T-helper 17 cell (primary cell): ENCODE measurements at places on chromosomes 11 and 22.

- DNase-seq, result no peak
Measured at GRCh38 chr11:116348226-116348625, 424.6 kb downstream of the BUD13 start.

DNA sequence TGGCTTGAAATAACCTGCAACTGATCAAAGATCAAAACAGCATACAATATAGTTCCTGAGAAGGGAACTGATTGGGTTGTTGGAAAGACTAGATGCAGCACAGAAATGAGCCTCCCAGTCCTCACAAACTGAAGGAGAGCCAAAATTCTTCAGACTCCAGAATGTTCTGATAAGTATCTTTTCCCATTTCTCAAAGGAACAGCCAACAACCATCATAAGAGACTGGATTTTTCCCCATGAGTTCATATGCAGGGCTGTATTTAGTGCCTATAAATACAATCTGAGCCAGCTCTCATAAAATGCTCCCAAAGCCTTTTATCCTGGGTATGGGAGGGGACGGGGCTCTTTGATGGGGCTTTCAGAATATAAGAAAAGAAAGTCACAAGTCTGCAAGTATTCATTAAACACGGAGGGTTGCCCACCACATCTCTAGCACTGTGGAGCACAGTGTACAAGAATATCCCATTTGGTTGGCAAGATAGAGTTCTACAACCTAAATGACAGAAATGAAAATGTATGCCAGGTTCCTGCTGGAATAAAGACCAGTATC, 50.7 kb upstream of the LYVE1 start:
- DNase-seq, result no peak

GRCh38 chr11:129694538-129694937, 121.1 kb upstream of the TMEM45B start:
- no peak for DNase-seq

GRCh38 chr22:39012533-39013511, 1.2 kb upstream of the APOBEC3C start:
- DNase-seq, result no peak

GRCh38 chr11:119745776-119746535, 17.0 kb upstream of the NECTIN1 start:
- DNase-seq, result no peak

DNA sequence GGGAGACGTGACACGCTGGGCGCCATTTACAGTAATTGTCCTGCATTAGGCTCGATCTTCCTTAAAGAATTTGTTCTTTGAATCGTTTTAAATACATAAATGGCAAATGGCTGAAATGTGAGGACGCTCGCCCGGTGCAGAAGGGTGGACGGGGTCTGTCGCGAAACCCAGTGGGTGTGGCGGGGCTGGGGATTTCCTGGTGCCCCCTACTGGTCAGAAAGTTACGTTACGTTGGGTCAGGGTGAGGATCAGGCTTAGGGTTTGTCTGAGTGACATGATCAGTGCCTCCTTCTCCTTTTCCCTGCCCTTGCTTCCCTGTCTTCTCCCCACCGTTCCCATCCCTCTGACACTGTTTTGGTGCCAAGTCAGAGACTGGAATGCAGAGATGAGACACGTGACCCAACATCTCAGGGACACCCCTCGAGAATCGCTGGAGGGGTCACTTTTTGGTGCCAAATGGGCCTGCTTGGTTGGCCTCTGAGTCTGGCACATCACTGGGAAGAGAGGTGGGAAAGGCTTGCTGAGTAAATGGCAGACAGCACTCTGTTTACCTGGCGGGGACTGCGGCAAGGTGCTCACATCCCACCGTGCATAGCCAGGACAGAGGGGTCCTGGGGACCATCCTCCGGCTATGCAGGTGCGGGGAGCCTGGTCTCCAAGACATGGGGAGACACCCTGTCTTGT, 1107.6 kb downstream of the BRD1 start:
- DNase-seq, result no peak

- DNase-seq, result no peak
Measured at GRCh38 chr11:2689651-2690575, 9.9 kb downstream of the KCNQ1OT1 start.

- DNase-seq, result no peak
Measured at GRCh38 chr22:17436382-17436980, 67.2 kb downstream of the CECR2 start.

GRCh38 chr22:43476341-43476740, 64.5 kb downstream of the MPPED1 start:
- DNase-seq, result no peak

- no peak for DNase-seq
Measured at GRCh38 chr11:106031202-106031810, 9.3 kb upstream of the MSANTD4 start.

DNA sequence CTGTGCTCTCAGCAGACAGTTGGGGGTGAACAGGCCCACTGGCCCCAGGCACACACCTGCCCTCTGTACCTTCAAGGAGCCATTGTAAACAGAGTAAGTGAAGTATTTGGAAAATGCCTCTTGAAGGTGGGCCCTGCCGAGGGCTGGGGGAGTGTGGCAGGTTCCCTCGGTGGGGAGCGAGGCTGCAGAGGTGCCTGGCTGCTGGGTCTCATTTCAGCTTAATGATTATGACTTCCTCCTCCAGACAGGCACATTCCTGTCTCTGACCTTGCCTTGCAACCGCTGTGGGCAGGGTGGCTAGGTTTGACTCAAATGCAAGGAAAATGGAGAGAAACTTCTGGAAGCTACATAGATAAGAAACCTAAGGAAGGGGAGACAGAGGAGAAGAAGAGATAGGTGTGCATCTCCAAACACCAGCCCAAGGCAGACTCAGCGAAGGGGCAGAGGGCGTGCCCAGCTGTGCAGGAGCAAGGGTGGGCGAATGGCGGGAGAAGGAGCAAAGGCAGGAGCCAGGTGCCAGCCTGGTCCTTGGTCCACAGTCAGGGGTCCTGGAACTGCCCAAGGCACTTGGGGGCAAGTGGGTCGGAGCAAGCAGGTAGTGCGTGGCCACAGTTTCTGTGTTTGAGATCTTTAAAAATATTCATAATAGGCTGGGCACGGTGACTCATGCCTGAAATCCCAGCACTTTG, 14.0 kb downstream of the GRAMD4 start:
- no peak for DNase-seq
